ENCODE measurements at places on chromosomes 7 and 10.

- no peak for DNase-seq
These were observed 198.8 kb downstream of the MTERF1 start for GRCh38 chr7:91681718-91682117.

- DNase-seq: no peak
These were observed 143.4 kb upstream of the EGR2 start for GRCh38 chr10:62959553-62959952.

- DNase-seq: no peak
These were observed 1.0 kb upstream of the CRTAC1 start for GRCh38 chr10:98031440-98031839.

GRCh38 chr10:75450644-75451640, 19.5 kb downstream of the LRMDA start:
- peak; percentile 87 for DNase-seq

- DNase-seq: peak; percentile 63
These were observed 359.1 kb downstream of the ANKRD7 start for GRCh38 chr7:118583641-118584040.

- no peak for DNase-seq
These were observed 3.1 kb downstream of the HNRNPA2B1 start for GRCh38 chr7:26197153-26198115.

- no peak for DNase-seq
These were observed 50.5 kb downstream of the FZD1 start for GRCh38 chr7:91314591-91315323.

- DNase-seq: no peak
These were observed 185.4 kb upstream of the PFKP start for GRCh38 chr10:2881720-2882620.

DNA sequence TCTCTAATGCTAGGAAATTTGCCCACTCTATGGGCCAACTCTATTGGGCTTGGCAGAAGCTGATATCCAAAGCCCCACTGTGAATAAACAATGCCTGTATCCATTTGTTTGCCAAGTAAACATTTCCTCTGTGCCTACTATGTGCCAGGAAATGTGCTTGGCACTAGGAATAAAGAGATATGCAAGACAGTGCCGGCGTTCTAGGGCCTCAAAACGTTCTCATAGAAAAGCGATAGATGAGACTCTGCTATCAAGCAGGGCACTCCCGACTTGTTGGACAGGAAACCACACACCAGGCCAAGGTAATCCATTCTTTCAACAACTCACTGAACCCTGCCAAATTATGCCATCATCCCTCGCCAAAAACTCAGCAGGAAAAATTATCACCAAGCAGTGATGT, 196.7 kb downstream of the IPMK start:
- no peak for DNase-seq

GRCh38 chr10:92790440-92790839, 57.9 kb upstream of the EXOC6 start:
- no peak for DNase-seq

- no peak for DNase-seq
These were observed 1454.1 kb downstream of the GATA3 start for GRCh38 chr10:9508606-9509005.

- no peak for DNase-seq
These were observed 7.3 kb downstream of the FSCN3 start for GRCh38 chr7:127600885-127601284.

DNA sequence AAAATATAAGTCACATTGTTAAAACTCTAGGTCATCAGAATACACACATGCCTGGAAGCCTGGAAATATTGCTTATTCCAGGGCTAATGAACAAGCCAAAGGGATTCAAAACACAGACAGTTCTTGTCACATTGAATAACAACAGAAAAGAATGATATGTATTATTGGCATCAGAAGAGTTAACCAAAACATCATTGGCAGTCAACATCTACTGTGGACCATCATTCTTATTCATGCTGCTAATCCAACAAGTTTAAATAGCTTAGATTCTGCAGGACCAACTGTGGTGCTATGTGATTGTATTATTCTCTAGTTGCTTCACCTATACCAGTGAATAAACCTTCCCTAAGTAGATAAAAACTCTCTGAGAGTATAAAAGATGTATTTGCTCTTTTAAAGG, 198.3 kb downstream of the NEBL start:
- no peak for DNase-seq

GRCh38 chr10:53022611-53023088, 250.1 kb upstream of the MBL2 start:
- DNase-seq: no peak

Measured in NCI-H1105 treated with DMSO at 0.1 percent for 48 hours (cell line).